ENCODE measurements at places on chromosomes 2 and 18. TPM values are rescaled to one million over a fixed set of nuclear protein-coding genes. Genes with fewer than 3 reads are reported as not detected.

DNA sequence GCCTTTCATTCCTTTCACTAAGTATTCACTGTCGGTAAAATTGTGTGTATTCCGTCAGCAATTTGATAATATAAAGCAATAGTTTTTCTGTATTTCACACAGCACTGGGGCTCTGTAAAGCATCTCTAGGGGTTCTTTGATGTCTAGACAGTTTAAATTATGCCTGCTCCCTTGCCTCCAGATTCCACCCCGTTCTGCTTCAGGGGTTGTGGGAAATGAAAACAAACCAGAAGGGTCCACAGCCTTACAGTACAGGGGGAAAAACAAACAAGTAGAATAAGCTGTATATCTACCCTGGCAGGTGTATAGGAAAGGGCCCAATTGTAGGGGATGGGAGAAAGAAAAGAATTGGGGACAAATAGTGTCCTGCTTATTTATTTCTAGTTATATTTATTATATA, 63.1 kb downstream of the ASXL3 start:
- DNase-seq: no peak

GRCh38 chr2:136070913-136071312, 47.0 kb downstream of the CXCR4 start:
- no peak for DNase-seq

WDR35 gene
- total RNA-seq: 1.2 TPM

ACP1 gene
- total RNA-seq: 56.0 TPM

MARCHF4 gene
- not detected for total RNA-seq

- DNase-seq: no peak
Observed at GRCh38 chr2:144645083-144645778, 125.3 kb upstream of the ZEB2 start.

TRIM43B gene
- not detected for total RNA-seq

DNA sequence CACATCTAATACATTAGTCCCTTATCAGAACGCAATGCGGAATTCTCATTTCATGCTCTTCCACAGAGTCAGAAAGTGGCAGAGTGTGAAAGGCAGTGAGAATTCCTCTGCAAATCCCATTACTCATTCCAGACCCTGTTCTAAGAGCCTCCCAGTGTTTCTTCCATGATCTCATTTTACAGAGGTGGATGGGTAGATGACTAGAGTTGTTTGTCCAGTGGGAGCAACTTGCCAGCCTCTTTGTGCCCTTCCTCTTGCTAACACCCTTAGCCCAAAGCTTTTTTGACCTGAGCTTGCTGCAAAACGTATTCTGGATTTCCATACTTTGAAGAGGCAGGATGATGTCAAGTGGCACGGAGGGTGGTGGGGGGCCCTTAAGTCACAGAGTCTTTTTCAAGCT, 467.7 kb upstream of the RGPD4 start:
- no peak for DNase-seq

ANKRD30B gene
- total RNA-seq: not detected

GRCh38 chr18:67265464-67266245, 250.9 kb downstream of the DSEL start:
- no peak for DNase-seq

GRCh38 chr2:73842739-73843019, 13.9 kb downstream of the STAMBP start:
- DNase-seq: no peak

SERPINB5 gene
- not detected for total RNA-seq

Measured in right lobe of liver (tissue), 6 donors.